ENCODE measurements at places on chromosomes 6 and 20.

- no peak for DNase-seq
Measured at GRCh38 chr6:24524805-24525204, 30.0 kb downstream of the ALDH5A1 start.

- DNase-seq = peak; percentile 61
Measured at GRCh38 chr6:150877928-150878327, 12.4 kb downstream of the MTHFD1L start.

DNA sequence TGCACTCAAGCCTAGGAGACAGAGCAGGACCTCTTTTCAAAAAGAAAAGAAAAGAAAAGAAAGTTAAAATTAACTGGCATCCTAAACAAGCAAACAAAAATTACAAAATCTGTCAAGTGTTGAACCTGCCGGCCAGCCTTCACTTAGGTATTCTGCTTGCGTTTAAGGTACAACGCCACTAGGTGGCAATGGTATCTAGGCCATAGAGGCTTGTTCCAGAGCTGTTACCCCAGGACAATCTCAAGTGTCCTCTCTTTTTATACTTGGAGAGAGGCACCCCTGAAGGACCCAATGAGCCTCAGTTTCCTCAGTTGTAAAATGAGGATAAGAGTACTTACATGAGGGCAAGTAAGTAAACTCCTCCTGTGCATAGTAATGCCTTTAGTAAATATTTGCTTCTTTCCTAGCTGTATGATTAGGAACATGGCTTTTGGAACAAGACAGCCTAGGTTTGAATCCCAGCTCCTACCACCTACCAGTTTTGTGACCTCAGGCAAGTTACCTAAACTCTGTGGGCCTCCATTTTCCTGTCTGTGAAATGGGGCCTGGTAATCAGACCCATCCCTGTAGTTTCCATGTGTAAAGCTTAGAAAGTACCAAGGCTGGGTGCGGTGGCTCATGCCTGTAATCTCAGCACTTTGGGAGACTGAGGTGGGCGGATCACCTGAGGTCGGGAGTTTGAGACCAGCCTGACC lies 5.8 kb upstream of the PACSIN1 start:
- DNase-seq = no peak

DNA sequence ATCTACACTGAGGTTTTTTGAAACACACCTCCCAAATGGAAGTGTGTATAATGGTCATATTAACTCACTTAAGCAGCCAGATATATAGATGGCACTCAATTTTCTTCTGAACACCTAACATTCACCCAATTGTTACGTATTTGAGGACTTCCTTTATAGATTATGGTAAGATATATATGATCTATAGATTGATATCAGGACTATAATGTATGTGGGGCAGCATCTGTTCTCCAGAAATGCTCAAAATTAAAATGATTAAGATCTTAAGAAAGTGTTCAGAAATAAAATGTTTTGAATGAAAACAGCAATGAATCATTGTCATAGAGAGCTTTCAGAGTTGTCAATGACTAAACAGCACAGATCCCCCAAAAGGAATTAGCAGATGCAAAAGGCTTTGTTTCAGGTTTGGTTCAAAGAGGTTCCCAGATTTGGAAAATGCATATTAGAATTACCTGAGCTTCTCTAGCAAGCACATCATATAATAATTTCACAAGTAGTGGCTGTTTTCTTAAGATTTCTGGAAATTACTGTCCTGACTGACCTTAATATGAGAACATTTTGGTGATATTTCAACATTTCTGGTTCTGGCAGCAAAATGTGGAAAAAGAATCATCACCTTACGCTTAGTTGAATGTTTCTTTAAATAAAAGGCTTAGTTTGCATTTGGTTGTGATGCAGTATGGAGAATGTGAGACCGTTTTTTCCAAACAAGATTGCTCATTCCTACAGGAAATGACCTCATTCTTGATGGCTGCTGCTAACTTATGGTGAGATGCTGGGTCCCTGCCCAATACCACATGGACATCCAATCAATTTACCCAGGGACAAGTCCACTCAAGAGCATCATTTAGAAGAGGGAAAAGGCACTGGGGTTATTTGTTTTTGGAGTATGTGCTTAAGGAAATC lies 31.5 kb downstream of the TRAF3IP2 start:
- no peak for DNase-seq

DNA sequence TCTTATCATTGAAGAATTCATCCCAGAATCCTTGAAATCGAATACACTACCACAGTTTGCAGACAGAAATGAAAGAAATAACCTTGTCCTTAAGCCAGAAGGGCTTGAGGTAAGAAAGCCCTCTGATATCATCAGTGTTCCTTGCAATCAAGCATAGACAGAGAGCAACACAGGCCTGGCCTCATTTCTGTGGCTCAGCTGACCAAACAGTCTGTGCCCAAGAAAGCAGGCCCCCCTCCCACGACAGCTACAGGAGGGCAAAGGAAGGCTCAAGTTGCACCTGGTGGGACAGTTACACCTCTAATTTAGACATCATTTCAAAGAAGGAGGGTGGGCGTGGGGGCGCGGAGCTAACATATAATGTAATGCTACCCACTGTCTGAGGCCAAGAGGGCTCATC lies 21.6 kb downstream of the KIF16B start:
- DNase-seq = no peak

DNA sequence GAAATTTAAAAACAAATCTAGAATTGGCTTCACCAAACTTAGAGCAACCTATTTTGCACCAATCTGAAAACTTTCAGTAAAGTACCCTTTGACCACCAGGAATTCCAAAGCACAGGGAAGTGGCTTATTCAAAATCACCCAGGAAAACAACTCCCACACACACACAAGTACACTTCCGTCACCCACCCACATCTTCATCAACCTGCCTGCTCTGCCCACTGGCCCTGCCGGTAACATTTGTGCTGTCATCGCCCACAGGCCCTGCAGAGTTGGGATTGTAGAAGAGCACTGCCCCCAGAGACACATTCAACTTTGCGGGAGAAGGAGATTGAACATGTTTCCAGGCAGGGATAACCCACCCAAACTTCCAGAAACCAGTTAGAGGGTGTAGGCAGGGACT lies 19.3 kb upstream of the SCML4 start:
- DNase-seq = no peak

GRCh38 chr6:392441-393390 lies 1.2 kb downstream of the IRF4 start:
- no peak for DNase-seq

GRCh38 chr6:8941577-8941976 lies 506.2 kb upstream of the SLC35B3 start:
- DNase-seq = no peak

DNA sequence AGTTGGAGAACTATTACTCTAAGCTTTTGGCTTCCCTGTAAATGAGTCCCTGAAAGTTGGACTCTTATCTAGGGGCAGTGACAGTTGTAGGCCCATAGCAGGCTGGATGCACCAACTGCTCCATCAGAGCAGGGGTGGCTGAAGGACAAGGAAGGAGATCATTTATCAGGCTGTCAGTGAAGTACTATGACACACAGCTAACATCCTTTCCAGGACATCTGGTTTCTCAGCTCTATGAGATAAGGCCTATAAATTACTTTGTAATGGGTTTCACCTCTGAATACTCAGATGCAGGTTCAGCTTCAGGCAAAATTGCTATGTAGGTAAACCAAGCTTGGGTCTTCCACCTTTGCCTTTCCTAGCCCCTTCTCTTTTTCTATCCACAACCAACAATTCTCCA lies 468.5 kb downstream of the KIF16B start:
- DNase-seq = no peak

GRCh38 chr6:125766641-125767040 lies 17.2 kb downstream of the HEY2 start:
- no peak for DNase-seq

DNA sequence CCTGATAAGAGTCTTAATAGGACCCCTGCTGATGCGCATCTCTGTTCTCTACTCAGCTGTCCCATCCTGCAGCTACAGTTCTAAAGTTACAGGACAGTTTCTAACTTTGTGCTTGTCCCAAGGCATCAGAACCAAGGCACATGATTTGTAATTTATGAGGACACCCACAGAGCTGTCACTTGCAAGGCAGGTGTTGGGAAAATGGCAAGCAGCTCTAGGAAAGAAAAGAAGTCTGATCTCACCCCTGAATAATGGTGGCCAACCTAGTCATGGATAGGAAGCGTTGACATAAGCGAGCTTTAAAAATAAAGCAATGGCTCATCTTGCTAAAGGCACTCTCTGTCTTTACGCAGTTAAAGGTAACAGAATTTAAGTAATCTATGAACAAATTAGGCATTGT lies 127.6 kb upstream of the VGLL2 start:
- DNase-seq = no peak

GRCh38 chr6:63514488-63515173 lies 57.6 kb upstream of the LOC128125822 start:
- no peak for DNase-seq

- DNase-seq = no peak
Measured at GRCh38 chr20:50376888-50377459, 133.2 kb upstream of the PTPN1 start.

GRCh38 chr6:37018198-37019064 lies 13.0 kb downstream of the FGD2 start:
- peak; percentile 94 for DNase-seq

GRCh38 chr6:10363911-10364310 lies 51.0 kb downstream of the TFAP2A start:
- no peak for DNase-seq
